Mesothelial cell of epicardium (in vitro differentiated cells): ENCODE measurements at places on chromosomes 12 and 14.

- DNase-seq, result peak; percentile 85
These were observed 14.6 kb upstream of the NR4A1 start for GRCh38 chr12:52036587-52037171.

GRCh38 chr14:68678471-68678870, 114.4 kb downstream of the ZFP36L1 start:
- no peak for DNase-seq

DNA sequence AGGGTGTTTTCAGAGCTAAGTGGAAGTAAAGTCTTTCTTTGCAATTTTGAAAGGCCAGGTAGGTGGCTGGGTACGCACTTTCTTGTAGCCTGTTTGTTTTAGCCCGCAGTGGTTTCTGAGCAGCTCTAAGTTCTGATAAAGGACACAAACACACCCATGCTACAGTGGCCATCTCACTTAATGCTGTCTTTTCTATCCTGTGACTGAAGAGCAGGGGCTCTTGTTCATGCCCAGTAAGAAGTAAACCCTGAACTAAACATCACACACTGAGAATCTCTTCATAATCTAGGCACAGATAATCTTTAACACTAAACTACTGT, 427.2 kb downstream of the RAD51B start:
- no peak for DNase-seq

DNA sequence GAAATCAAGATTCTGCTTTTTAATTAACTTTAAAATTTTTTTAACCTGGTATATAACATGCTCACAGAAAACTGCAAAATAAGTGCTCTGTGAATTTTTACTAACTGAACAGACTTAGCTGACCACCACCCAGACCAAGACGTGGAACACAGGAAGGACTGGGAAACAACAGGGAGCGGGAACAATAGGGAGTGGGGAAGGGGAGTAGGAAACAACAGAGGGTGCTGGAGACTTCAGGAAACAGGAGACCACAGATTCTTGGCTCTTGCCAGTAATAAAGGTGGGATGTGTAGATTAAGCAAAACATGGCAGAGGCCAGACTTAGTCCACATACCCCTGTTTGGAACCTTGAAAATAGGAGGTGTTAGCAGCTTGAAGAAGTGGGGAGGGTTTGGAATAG, 51.4 kb upstream of the TMCC3 start:
- no peak for DNase-seq

- DNase-seq, result no peak
These were observed 16.5 kb upstream of the IFT81 start for GRCh38 chr12:110107369-110108281.

GRCh38 chr12:42957136-42957535, 367.6 kb upstream of the PRICKLE1 start:
- DNase-seq, result no peak

DNA sequence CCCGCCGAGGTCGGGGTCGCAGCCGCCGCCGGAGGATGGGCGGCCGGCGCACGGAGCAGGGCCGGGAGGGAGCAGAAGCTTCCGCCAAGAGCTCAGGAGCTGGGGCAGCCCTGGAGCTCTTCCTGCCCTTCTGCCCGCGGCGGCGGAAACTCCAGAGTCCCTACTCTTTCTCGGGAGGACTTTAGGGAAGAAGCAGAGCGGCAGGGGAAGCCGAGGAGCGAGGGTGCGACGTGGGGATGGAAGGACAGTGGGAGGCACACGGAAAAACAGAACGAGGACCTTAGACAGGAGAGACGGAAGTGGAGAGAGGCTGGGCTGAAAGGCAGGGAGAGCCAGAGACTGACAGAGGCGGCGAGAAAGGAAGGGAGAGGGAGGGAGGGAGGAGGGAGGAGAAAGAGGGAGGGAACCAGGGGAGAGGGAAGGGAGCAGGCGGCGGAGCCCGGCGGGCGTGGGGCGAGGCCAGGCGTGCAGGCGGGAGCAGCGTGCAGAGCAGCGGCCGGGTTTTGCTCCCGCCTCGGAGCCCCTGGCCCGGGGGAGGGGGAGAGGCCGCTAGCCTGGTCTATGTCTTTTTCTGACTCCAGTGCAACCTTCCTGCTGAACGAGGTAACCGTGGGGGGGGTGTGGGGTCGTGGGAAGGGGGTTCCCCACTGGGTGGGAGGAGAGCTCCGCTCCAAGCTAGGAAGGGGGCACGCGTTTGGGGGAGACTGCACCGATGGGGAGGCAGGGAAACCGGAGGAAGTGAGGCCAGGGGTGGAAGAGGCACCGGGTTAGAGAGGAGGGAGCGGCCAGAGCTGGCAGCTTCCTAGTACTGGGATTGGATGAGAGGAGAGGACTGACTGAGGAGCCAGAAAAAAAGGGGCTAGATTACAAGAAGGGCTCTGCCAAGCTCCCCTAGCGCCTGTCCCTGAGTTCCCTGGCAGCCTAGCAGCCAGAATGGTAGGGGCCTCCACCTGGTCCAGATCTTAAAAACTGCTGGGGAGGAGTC, 2.9 kb upstream of the CACNB3 start:
- peak; percentile 76 for DNase-seq
